ENCODE measurements at places on chromosomes 4 and X.

DNA sequence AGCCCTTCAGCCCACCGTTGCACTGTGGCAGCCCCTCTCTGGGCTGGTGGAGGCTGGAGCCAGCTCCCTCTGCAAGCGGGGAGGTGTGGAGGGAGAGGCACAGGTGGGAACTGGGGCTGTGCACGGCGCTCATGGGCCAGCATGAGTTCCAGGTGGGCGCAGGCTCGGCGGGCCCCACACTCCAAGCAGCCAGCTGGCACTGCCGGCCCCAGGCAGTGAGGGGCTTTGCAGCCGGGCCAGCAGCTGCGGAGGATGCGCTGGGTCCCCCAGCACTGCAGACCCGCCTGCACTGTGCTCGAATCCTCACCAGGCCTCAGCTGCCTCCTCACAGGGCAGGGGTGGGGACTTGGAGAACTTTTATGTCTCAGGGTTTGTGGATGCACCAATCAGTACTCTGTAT, 1354.8 kb upstream of the IGFBP7 start:
- no peak for DNase-seq

DNA sequence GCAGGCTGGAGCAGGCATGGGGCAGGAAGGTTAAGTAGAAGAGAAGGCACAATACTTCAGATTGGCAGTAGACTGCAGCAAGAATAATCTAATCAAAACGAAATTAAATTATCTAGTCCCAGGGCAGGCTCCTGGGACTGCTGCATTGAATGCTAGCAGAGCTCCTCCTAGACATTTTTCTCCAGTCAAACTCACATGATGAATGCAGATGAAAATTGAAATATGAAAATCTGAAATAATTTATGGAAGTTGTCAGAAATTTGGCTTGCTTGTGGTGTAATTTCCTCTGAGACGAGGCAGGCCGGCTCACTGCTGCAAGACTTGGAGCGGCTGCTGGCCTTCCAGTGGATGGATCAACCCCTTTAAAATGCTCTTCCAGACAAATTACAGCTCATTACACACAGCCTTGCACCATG, 78.0 kb upstream of the TMEM33 start:
- no peak for DNase-seq

DNA sequence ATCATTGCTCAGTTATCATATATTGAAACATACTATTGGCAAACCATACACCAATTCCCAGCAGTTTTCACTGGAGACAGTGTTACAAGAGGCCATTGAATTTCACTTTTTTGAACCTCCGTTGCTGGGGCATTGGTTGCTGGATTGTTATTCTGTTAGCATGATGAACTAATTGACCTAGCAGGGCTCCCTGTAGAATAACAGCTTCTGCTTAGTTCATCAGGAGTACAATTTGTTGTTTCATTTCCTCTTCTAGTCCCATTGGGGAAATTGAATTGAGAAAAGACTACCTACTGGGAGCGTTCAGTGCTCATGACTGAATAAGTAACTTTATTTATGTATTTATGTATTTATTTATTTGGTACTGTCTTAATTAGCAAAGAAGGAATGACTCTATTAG, 151.6 kb downstream of the SLIT2 start:
- DNase-seq = no peak

DNA sequence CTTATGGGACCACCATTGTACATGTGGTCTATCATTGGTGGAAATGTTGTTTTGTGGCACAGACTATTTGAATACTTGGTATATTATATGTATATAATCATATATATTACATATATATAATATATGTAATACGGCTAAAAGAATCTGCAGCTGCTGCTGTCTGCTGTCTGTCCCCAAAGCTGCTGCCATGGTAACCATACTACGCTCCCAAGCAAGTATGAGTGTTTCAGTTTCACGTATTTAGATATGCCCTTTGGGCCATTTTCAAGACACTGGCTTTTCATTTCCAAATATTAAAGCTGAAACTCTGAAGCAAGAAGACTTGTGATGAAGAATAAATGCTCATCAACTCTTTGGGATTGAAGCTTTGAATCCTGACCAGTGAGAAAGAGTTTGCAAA, 42.0 kb upstream of the ARSJ start:
- no peak for DNase-seq

DNA sequence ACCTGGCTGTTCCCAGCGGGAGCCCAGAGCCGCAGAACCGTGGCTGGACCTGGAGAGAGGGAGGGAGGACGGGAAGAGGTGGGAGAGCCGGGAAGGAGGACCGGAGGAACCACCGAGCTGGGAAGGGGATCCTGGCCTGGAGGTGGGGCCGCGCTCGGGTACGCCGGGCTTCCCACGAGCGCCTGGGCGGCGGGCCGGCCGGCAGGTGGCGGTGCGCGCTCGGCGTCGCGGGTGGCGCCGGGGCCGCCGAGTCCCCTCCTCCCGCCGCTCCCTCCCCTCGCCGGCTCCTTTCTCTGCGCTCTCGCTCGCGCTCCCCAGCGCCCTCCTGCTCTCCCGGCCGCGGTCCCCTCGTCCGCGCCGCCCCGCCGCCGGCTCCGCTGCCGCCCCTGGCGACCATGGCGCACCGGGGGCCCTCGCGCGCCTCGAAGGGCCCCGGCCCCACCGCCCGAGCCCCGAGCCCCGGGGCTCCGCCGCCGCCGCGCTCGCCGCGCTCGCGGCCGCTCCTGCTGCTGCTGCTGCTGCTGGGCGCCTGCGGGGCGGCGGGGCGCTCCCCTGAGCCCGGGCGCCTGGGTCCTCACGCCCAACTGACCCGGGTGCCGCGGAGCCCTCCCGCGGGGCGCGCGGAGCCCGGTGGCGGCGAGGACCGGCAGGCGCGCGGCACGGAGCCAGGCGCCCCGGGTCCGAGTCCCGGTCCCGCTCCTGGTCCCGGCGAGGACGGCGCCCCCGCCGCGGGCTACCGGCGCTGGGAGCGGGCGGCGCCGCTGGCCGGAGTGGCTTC, at the start of gene SORCS2:
Gene SORCS2, plus strand, starts transcription at position 287 of the 778 bp plus-strand sequence.
- peak; percentile 30 for DNase-seq
